ENCODE measurements at places on chromosomes 12 and 14. TPM values are rescaled to one million over a fixed set of nuclear protein-coding genes. Genes with fewer than 3 reads are reported as not detected.

GRCh38 chr12:65952737-65953209 is 128.5 kb downstream of the HMGA2 start:
- DNase-seq, result no peak

DNA sequence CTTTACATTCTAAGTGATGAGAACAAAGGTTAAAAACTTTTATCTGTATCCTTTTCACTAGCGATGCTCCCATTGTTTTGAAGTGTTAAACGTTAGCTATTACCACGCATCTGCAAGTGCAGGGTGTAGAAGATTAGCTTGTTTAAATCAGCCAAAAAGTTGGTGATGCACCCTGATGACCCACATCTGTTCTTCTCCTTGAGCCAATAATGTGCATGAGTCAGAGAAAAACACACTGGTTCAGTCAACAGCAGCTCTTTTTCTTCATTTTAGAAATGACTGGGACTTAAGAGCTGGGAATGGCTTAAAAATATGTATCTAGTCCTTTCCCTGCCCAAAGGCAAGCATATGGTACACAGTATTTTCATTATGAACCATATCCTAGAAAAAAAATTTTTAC is 323.5 kb upstream of the PDE3A start:
- DNase-seq, result no peak

GRCh38 chr12:99002731-99003130 is 357.6 kb downstream of the APAF1 start:
- DNase-seq, result no peak

DNA sequence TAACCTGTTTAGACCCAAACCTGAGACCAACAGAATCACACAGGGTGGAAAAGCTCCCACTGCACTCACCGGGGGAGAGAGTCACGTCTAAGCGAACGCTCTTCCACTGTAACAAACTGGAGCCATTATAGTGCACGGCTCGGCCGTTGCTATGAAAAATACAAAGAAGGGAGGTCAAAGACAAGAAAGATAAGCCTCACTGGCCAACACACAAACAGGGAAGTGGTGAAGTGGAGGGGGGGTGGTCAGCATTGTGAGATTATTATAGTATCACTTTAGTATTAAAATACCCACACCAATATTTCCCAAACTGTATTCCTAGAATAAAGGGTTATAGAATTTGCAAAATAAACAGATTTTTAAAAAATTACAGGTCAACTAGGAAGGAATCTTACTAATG is 90.9 kb downstream of the TRAFD1 start:
- no peak for DNase-seq

DNA sequence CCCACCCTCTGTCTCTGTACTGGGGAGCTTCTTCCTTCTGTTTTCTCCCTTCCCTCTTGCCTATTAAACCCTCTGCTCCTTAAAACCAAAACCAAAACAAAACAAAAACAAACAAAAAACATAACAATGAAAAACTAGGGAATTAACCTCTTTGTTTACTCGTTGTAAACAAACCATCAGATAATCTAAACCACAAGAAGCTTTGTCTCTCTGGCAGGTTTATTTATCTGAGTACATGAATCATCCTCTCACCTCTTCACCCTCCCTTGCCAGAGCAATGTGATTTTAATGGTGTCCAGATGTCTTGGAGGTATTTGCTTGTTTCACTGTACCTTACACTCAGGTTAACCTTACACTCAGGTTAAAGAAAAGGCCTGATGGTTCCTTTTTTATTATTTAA is 66.1 kb downstream of the DYRK2 start:
- no peak for DNase-seq

DNA sequence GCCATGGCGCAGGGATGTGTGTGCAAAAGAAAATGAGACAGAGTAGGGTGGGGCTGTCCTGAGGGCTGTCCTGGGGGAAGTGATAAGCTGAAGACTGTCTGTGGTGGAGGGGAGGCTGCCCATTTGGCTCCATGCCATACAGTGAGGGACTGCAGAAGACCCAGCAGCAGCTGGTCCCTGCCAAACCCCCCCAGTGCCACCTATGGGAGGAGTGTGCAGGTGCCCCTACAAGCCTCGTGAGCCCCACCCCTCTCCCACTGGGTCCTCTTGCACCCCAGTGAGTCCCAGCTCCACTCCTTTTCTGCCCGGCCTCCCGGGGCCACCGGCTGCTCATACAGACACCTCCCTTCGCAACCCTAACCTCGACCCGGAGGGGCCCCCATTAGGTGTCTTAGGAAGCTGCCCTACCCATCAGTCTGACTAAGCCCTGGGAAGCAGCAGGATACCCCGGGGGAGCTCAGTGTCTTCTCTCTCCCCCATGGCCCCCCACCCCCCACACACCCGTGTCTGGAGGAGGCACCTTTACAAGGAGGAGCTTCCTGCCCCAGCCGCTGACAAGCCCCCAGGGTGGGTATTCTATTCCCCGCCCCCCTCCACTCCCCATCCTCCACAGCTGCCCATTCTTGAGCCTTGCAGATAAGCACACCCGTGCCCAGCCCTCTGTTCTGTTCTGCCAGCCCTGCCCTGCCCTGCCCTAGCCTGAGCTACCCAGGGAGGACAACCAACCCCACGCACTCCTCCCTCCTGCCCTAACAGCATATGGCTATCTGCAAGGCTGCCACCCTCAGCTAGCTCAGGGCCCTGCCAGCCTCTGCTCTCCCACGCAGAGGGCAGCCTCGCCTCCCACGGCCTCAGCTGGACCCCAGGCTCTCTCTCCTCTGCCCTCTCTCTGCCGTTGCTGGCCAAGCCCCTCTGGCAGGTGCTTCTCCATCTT is 41.9 kb downstream of the SLC6A12 start:
- no peak for DNase-seq

GRCh38 chr12:95972832-95973456 is 23.2 kb downstream of the HAL start:
- no peak for DNase-seq

DNA sequence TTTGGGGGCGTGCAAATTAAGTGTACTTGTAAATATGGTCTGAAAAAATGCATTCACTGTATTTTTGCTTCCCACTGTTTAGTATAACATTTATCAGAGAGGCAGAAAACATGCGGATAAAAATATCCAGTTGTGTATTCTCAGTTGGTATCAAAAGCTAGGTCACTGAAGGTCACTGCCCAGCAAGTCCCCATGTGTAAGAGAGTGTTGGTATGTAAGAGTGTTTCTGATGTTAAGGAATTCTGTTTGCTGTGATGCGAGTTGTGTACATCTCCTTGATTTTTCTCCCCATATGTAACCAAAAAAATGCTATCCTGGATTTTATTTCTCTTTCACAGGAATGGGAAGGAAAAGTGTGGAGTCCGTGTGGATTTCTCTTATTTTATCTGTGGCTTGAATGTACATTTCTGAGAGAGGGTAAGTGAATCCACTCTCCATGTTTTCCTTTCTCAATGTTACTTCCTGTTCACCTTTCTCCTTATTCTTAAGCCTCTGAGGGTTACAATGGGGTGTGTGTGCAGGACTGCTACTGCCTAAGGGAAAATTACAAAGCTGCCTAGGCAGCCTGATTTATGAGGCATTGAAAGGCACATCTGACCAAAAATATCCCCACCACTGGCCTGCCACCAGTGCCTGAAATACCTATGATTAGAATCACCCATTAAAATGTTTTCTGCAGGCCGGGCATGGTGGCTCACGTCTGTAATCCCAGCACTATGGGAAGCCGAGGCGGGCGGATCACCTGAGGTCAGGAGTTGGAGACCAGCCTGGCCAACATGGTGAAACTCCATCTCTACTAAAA is 97.9 kb upstream of the USP44 start:
- no peak for DNase-seq

- no peak for DNase-seq
Measured at GRCh38 chr14:79419571-79420327, 791.6 kb downstream of the DIO2 start.

GRCh38 chr14:65604936-65605335 is 192.4 kb downstream of the FUT8 start:
- DNase-seq, result no peak

GRCh38 chr12:18644564-18644963 is 93.2 kb downstream of the PLCZ1 start:
- DNase-seq, result no peak

DNA sequence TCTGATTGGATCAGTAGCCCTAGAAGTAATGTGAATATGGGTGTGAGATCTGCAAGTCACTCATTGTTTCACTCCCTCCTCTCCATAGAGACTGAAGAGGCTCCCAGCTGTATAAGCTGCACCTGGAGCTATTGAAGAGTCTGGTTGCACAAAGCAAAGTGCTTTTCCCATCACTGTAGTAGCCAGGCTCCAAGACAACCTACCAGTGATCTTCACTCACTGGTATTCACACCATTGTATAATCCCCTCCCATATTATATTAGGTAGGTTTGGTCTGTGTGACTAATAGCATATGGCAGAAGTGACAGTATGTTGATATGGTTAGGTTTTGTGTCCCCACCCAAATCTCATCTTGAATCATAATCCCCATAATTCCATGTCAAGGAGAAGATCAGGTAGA is 64.4 kb downstream of the ZFC3H1 start:
- DNase-seq, result no peak

- DNase-seq, result no peak
Measured at GRCh38 chr14:87097015-87097414, 896.0 kb downstream of the GALC start.

GRCh38 chr12:51322452-51322851 is 1.5 kb downstream of the BIN2 start:
- DNase-seq, result no peak

DNA sequence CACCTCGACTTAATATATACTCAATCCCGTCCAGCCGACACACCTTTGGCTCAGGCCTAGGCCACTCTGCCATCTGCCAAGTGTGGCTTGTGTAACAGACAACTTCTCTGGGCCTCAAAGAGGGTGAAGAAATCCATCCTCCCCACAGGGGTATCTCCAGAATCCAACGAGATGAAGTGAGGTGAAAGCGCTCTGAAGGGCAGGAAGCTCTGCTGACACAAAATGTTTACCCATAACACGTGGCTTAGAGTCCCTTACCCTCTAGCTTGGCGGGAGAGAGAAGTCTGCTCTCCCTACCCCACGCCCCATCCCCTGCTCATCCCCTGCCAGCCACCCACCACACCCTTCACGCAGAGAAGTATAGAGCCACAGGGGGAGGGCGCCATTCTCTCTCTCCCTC is 13.0 kb downstream of the ZBTB39 start:
- no peak for DNase-seq

SIX6 gene
- total RNA-seq, result not detected

SYCP3 gene
- not detected for total RNA-seq

RARG gene
- 15.0 TPM for total RNA-seq

OR6C2 gene
- not detected for total RNA-seq

GPR84 gene
- not detected for total RNA-seq

DENND5B gene
- 31.2 TPM for total RNA-seq

MYH6 gene
- 13,240 TPM for total RNA-seq

BLTP3B gene
- 19.0 TPM for total RNA-seq

LMNTD1 gene
- not detected for total RNA-seq

B3GNT4 gene
- not detected for total RNA-seq
